ENCODE measurements at places on chromosomes 7 and 10. TPM values are rescaled to one million over a fixed set of nuclear protein-coding genes. Genes with fewer than 3 reads are reported as not detected.
A peak's percentile ranks its signal among the peaks of the same experiment; 100 is the strongest.

DNA sequence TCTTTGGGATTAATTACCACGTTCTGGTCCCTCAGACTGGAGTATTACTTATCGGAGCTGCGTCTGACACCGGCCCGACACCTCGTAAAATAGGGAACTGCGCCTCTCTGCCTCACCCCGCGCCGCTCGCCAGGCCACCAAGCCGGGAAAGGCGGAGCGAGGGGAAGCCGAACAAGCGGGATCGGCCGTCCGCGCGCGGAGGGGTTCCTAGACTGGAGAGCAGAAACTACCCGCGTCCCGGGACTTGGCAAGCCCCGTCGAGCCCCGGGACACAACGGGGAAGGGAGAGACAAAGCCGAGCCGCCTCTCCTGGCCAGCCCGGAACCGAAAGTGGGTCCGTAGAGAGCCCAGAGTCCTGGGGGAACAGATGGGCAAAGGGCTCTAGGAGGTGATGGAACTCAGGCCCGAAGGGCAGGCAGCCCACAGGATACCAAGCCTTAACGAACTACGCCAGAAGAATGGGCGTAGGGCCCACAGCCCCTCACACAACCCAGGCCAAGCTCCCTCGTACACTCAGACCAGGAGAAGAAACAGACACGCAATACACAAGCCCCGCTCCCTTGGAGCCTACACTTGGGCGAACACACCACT lies 6.5 kb downstream of the LBX1 start:
- no peak for DNase-seq

- no peak for DNase-seq
These were observed 2.5 kb downstream of the IGFBP3 start for GRCh38 chr7:45918556-45918955.

DNA sequence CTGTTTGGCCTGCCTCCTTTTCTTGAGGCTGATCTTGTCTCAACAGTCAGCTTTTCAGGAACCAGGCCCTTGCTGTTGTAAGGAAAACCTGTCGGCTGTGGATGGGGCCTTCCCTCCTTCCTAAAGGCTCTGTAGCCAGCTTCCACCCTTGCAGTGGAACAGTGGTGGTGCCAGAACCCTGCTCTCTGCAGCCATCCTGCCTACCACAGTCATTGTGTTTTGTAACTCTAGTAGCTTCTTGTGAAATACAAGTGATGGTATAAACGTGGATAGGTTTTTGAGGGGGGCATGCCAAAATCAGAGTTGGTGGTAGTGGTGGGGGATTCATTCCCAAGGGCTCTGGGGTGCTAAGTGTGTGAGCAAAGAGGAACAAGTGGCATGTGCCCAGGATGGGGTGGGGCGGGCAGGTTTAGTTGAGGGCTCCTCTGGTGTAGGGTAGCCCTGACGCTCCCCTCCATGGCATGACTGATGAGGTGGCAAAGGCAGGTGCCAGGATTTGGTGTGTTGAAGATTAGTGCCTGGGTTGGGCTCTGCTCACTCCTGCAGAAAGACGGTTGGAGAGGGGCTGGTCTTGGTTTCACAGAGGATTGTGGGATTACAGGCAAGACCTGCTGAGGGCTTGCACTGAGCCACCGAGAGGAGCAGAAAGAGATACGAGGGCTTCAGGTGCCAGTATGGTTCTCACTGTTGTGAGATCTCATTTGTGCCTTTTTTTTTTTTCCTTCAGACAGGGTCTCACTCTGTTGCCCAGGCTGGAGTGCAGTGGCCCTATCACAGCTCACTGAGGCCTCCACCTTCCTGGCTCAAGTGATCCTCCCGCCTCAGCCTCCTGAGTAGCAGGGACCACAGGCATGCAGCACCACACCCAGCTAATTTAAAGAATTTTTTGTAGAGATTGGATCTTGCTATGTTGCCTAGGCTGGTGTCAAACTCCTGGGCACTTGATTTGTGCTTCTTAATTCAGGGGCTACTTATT lies 7.4 kb downstream of the TSPAN14 start:
- no peak for DNase-seq

- DNase-seq = peak; percentile 19
These were observed 257.6 kb upstream of the IGFBP3 start for GRCh38 chr7:46178661-46179060.

CLCN1 gene
- total RNA-seq = 0.33 TPM

- no peak for DNase-seq
These were observed 266.7 kb upstream of the PLXDC2 start for GRCh38 chr10:19549503-19549902.

PLA2G12B gene
- not detected for total RNA-seq

DNA sequence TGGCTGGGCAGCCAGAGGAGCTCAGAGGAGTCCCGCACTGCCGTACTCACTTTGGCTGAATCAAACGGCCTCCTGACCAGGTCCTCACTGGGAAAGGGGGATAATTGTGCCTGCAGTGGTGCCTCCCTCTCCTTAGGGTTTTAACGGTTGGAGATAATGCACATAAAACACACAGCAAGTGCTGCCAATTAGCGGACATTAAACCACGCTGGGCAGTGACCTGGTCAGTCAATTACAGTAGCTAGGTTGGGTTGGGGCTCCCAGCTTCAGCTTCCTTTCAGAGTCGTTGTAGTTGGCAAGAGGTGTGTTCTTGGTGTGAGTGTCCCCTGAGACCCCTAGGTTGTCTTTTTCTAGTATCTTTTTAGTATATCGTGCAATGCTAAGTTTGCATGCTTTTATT lies 146.6 kb downstream of the C10orf105 start:
- no peak for DNase-seq

All from H1 (cell line).